ENCODE measurements at places on chromosomes 7 and 10.

- DNase-seq, result no peak
Observed at GRCh38 chr10:103501186-103501585, 7.7 kb downstream of the NEURL1 start.

- DNase-seq, result no peak
Observed at GRCh38 chr10:101887775-101888174, 44.2 kb upstream of the KCNIP2 start.

- DNase-seq, result no peak
Observed at GRCh38 chr10:107159871-107160270, 4.6 kb downstream of the SORCS1 start.

DNA sequence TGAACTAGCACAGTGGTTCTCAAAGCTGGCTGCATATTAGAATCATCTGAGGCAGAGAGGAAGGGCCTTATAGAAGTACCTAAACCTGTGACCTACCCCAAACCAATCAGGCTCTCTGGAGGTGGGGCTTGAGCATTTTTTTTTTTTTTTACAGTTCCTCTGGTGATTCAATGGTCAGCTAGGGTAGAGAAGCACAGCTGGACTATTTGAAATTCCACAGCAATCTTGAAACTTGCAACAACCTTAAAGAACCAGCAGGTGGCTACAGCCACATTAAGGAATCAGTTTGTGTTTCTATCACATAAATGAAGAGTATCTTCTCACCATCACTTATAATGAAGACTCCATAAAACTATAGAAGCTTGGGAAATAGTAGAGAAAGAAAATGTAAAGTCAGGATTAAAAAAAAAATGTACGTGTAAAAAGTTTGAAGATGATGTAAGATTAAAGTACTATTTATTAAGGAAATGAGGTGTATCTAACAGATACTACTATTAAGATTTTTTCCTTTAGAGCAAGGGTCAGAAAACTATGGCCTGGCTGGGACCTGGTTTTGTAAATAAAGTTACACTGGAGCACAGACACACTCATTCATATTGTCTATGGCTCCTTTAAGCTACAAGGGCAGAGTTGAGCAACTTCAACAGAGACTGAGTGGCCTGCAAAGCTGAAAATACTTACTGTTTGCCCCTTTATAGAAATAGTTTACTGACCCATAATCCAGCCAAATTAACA lies 3.8 kb downstream of the RTKN2 start:
- DNase-seq, result no peak

GRCh38 chr7:40475681-40475982 lies 340.8 kb downstream of the SUGCT start:
- no peak for DNase-seq

DNA sequence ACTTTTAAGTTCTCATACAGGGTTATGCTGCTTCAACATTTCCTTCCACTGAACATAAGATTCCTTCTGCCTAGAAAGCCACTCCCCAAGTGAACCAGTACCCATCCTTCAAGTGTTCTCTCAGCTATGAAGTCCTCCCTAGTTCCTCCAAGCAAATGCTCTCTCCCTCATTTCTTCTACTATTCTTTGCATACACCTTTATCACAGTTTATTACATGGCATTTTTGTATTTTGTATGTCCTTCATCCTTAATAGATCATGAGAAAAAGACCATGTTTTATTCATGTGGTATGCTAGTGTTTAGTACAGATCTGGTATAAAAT lies 1.9 kb downstream of the SYPL1 start:
- no peak for DNase-seq

GRCh38 chr7:144534196-144534595 lies 130.7 kb upstream of the NOBOX start:
- DNase-seq, result no peak

GRCh38 chr7:73739387-73739767 lies 775 bp upstream of the ABHD11 start:
- DNase-seq, result no peak

GRCh38 chr10:129694691-129695243 lies 227.7 kb downstream of the MGMT start:
- no peak for DNase-seq

DNA sequence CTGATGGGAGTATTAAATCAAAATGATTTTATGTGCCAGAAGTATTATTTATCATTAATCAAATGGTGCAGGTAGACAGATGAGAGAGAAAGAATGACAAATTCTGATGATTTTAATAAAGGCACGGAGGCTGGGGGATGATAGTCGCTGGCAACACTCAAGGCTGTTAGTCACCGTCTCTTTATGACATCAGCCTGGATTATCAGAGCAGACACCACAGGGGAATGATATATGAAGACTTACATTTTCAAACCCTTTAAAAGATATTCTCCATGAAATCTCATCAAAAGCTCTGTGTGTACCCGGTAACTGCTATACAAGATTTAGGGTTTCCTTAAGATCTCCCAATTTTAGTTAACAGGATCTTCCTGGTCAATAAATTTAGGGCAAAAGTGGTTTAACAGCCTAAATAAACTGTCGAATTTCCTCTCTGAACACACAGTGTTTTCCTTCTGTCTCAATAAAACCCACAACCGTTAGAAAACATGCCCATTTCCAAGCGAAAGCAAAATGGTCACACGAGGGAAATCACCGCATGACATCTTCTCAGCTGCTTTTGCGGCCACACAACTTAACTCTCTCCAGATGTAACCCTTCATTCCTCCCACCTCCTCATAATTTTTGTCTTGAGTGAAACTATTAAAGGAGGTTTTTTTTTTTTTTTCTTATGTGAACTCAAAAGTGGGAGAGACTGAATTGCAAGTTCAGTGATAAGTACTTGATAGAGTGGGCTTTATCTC lies 133.2 kb upstream of the FAM171A1 start:
- DNase-seq, result no peak

DNA sequence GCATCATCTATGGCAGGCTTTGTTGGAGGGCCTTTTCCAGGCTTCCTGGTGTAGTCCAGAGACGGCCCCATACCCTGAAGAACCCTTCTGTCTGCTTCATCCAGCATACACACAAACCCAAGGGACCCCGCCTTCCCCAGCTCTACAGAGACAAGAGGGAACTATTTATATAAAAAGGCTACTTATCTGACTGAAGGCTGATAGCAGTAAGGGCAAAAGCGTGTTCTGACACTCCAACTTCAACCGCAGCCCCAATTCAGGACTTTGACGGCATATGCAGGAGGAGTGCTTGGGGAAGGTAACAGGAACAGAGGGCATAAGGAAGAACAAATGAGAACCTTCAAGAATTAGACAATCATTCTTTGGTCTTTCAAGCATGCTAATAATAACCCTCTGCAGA lies 21.0 kb downstream of the GNA12 start:
- no peak for DNase-seq

GRCh38 chr10:96673318-96674099 lies 46.8 kb downstream of the PIK3AP1 start:
- no peak for DNase-seq

DNA sequence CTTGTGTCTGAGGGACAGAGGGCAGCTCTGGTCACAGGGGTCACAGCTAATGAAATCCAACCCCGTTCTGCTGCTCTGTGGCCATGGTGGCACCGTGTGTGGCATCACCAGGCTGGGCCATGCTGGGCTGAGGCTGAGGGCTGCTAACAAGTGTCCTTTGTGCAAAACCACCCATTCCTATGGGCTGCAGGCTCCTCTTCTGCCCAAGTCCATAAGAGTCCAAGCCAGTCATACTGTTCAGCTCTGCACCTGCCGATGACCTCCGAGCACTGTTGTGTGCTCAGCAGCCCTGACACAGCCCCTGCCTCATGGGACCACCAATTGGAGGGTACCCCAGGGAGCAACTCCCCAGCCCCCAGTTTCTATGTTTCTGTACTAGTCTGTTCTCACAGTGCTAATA lies 133.1 kb downstream of the WDR11 start:
- DNase-seq, result no peak

- DNase-seq, result no peak
Observed at GRCh38 chr7:2646680-2647571, 15.1 kb downstream of the TTYH3 start.

DNA sequence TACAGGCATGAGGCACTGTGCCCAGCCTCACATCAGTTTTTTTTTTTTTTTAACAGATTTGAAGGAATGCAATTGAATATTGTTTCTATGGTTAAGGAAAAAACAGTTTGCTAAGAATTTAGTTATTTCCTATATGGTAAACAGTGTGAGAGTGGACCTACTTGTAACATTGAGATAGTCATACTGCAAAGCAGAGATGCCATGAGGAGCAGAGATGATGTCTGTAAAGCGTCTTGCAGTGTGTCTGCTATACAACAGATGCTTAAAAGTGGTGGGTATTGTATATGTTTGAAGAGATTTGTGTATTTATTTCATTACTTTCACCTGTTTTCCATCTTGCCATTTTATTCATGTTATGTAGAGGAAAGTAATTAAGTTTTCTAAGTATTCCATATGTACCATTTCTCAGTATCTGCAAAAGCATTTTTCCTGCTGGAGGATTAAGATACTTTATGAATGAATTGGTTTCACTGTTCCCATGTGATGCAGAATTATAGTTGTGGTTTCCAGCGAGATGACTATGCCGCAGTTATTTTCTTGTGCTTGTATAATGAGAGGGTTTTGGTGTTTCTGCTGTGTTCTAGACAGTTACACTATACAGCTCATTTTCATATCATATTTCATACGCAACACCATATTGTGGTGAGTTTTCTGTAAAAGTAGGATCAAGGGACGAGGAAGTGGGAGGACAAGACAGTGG lies 26.6 kb downstream of the TET1 start:
- DNase-seq, result no peak

- DNase-seq, result no peak
Observed at GRCh38 chr10:130928306-130928705, 383.2 kb downstream of the TCERG1L start.

DNA sequence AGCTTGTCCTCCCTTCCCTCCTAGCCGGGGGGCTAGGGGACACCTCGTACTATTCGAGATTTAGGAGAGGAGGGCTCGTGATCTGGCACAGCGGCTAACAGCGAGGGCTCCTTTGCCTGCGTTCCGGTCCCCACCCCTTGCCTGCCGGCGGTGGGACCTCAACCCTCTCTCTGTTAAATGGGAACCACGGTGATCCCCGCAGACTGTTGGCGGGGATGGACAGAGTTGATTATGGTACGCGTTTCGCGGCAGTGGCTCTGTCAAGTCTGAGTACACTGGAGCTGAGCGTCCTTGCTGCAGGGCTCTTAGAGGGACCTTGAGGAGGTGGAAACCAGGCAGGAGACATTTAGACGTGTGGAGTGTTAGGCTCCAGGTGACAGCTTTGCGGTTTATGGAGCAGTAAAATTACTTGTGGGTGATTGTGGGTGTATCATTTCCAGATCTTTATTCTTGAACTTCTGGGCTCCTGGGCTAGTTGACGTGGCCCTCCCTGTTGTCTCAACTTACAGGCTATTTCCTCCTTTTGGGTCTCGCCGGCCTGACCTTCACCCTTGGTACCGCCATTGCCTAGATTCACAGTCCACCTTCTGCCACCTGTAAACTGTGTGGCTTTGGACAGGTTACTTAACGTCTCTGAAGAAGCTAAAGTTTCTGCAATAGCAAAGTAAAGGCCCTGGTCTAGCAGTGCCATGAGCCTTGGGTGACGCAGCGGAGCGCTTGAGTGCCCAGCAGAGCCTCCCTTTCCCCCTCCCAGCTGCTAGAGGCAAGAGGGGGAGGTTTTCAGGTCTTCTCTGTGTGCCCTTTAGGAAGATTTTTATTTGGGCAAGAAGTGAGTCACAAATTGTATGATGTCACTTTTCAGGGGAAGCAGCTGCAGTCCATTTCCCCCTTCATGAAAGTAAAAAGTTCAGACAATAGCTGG lies 739 bp downstream of the CASP7 start:
- DNase-seq, result no peak

All from stimulated activated CD4-positive, alpha-beta T cell treated with anti-CD3 and anti-CD28 coated beads, Interleukin-1b, Interleukin-23, amount 100 ng/mL, for 24 hours (primary cell).